Stimulated activated CD8-positive, alpha-beta memory T cell treated with anti-CD3 and anti-CD28 coated beads, Interleukin-4, amount 100 ng/mL, for 1 hour (primary cell): ENCODE measurements at places on chromosomes 7 and 10.

DNA sequence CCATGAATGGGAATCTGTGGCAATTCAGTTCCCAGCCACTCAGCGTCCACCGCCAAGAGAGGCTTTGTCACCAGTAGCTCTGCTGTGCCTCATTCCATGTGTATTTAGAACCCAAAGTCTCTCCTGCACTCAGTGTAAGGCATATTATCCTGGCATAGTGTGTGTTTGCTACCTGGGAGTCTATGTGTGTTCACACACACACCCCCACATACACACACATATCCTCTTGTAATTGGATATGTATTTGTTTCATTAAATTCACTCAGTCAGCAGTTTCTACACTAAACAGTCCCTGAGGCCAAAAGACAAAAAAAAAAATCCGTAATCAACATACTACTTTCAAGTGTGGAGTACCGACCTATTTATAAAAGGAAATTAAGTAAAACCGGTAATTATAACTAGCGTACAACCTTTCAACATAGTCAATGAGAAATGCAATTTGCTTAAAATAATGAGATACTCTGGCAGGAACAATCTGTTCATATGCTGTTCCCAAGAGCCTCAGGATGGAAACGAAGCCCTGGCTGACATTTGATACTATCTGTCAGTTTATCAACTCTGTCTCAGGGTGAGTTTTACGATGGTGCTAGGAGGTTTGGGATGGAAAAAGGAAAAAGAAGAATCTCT, 425.8 kb upstream of the CELF2 start:
- DNase-seq: no peak

- no peak for DNase-seq
These were observed 36.7 kb upstream of the SLIT1 start for GRCh38 chr10:97222326-97222961.

DNA sequence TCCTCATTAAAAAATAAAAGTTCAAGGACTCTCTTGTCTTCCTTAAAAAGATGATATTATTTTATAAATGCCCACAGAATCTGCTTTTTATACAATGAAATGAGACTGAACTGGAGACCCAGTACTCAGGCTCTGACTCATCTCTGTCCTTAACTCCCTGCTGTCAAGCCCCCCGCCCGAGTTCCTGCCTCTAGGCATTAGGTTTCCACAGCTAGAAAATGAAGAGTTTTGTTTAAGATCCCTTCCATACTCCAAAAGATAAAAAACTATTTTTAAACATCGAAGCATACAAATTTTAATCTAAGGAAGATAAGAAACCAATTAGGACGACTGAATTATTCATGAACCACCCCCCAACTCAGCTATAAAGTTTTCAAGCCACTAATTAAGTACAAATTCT, 97.7 kb upstream of the FEZF1 start:
- DNase-seq: no peak

- DNase-seq: no peak
These were observed 18.3 kb upstream of the TNRC18 start for GRCh38 chr7:5441840-5442503.

GRCh38 chr7:84104826-84105225, 89.8 kb downstream of the SEMA3A start:
- no peak for DNase-seq

DNA sequence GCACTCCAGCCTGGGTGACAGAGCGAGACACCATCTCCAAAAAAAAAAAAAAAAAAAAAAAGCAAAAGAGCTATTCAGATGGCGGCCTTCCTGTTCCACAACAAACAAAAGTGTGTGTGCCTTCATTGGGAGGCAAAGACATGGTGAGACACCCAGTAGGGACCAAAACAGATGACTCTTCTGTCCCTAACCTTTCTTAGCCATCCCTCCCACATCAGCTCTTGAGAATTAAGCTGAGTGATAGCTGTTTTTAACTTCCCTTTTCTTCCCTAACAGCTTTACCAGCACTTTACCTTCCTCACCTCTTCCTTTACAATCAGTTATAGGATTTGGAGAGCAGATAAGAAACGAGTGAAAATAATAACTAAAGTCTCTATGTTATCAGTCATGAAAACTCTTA, 48.2 kb downstream of the ARMH3 start:
- no peak for DNase-seq

DNA sequence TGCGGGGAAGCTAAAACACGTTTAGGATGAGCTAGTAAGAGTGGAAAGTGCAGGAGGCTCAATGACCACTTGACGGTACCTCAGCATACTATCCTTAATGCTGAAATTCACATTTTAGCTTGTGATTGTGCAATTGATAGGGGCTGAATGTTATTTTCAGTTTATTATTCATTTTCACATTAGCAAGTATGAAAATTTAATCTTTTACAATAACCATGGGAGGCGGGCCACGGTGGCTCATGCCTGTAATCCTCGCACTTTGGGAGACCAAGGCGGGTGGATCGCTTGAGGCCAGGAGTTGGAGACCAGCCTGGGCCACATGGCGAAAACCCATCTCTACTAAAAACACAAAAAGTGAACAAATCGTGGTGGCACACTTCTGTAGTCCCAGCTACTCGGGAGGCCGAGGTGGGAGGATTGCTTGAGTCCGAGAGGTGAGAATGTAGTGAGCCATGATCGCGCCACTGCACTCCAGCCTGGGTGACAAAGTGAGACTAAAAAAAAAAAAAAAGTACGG, 22.0 kb upstream of the ANLN start:
- DNase-seq: no peak

GRCh38 chr7:34104992-34105391, 199.7 kb downstream of the BMPER start:
- DNase-seq: no peak

GRCh38 chr10:77846718-77847311, 79.7 kb downstream of the DLG5 start:
- DNase-seq: peak; percentile 29

DNA sequence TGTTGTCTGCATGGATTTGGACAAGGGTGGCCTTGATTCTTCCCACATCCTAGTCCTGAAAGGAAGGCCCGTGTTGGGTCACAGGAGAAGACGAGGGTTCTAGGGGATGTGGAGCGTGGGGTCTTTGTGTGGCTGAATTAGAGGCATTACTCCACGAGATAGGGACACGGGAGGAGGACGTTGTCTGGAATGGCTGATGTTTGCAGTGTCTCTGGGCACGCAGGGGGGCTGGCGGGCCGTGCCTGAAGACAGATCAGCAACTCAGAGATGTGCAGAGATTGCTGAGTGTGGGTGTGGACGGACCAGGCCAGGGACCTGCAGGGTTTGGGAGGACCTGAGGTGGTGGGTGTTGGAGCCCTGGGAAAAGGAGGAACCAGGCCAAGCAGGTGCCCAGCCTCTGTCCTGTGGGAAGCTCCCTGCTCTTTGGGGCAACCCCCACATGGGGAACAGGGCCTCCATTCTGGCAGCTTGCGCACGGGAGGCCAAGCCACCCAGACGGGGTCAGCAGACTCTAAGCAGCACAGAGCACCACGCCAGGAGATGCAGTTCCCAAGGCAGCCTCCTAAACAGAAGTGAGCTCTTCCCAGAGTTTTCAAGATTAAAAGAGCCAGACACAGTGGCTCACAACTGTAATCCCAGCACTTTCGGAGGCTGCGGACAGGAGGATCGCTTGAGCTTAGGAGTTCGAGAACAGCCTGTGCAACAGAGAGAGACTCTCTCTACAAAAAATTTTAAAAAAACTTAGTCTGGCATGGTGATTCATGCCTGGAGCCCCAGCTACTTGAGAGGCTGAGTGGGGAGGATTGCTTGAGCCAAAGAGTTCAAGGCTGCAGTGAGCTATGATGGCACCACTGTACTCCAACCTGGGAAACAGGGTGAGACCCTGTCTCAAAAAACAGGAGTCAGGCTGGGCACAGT, 71.0 kb upstream of the GTF2I start:
- DNase-seq: no peak

- DNase-seq: peak; percentile 10
These were observed 170.0 kb downstream of the PRKCQ start for GRCh38 chr10:6409971-6410643.

DNA sequence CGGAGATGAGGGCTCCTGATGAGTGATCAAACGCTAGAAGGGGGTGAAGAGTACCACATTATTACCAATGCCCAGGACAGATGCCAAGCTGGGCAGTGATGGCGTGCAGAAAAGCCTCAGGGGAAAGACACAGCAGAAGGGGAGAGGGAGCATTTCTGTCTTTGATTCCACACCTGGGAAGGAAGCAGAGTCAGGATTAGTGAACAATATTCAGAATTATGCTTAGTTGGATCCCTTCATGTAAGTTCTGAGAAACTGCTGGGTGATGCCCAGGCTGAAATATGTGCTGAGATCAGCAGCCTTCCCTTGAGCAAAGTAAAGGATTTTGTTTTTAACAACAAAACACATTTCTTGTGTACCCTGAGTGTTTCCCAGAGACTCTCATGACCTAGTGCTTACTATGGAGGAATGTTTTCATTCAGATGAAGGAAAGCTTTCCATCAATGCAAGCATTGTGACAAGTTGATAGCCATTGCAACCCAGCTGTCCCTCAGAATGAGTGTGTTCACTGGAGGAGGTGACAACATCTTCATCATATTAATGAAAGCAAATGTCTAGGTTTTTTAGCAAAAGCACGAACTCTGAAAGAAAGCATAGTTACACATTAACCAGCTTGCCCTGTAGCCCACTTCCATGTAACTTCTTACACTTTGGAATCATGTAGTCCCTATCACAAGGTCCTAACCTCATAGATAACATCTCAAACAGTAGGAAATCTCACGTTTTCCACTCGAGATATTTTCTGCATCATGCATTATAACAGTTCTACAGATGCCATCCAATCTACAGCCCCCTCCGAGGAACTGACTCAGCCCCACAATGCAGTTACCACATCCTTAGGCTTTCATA, 23.8 kb upstream of the AKR1C1 start:
- DNase-seq: no peak

GRCh38 chr10:32237644-32238345, 109.2 kb downstream of the EPC1 start:
- DNase-seq: no peak
